Keratinocyte (primary cell): ENCODE measurements at places on chromosomes 1 and 21. TPM values are rescaled to one million over a fixed set of nuclear protein-coding genes. Genes with fewer than 3 reads are reported as not detected.

The TDRD5 gene
- polyA plus RNA-seq: 0.04 TPM in 1 of 3 replicates, not detected in the others

GRCh38 chr1:225772848-225773247 lies 4.8 kb upstream of the SRP9 start:
- peaks cover 21% of the 10 kb centered on the region for H3K4me1 ChIP-seq
- no peak overlapping the region for H3K4me3 ChIP-seq
- DNase-seq: no peak
- no peak overlapping the region for H3K27ac ChIP-seq
- H3K27me3 ChIP-seq: no peaks in the 10 kb centered on the region
- no peaks in the 10 kb centered on the region for H3K36me3 ChIP-seq

The MANEAL gene
- 0.32 to 0.72 TPM (median 0.37 TPM) in 3 replicates for polyA plus RNA-seq

- peaks cover 27% of the 10 kb centered on the region for H3K4me1 ChIP-seq
- DNase-seq: no peak
- H3K27ac ChIP-seq: no peak overlapping the region
- H3K27me3 ChIP-seq: no peaks in the 10 kb centered on the region
Observed at GRCh38 chr1:27507960-27508665, 18.1 kb upstream of the WASF2 start.

- no peaks in the 10 kb centered on the region for H3K36me3 ChIP-seq
- H3K4me1 ChIP-seq: no peaks in the 10 kb centered on the region
- no peak for DNase-seq
- H3K27me3 ChIP-seq: no peaks in the 10 kb centered on the region
- no peak overlapping the region for H3K4me3 ChIP-seq
- H3K27ac ChIP-seq: no peak overlapping the region
Observed at GRCh38 chr1:219507437-219507836, 105.5 kb downstream of the ZC3H11B start.

The CADM3 gene
- 0.03 TPM in 1 of 3 replicates, not detected in the others for polyA plus RNA-seq

DNA sequence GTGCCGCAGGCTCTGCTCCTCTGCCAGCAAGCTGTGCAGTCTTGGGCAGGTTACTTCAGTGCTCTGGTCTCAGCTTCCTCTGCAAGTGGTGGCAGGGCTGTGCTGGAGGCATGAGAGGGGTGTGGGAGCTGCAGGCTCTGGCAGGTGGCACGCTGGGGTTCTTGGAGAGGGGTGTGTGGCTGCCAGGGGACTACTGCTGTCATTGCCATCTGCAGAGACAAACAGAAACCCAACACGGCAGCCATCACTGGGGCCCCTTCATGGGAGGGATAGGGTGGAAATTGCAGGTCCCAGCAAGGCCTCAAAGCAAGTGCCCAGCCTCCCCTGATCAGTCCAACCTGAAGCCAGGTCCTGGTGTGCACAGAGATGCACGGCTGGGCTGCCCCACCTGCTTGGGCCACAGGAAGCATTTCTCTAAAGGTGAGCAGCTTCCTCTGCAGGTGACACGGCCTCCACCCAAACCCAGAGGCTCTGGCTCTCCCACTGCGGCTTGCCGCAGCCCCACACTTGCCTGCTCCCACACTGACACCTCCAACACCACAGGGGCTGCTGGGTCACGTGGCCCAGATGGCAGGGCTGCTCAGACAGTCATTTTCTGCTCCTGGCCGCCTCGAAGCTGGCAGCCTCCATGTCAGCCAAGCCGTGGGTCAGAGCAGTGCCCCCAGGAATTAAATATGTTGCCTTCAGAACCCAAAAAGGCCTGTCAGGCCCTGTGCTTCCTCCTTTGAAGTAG lies 4.1 kb upstream of the COL6A2 start:
- H3K27ac ChIP-seq: no peak overlapping the region
- no peak overlapping the region for H3K4me3 ChIP-seq
- peaks cover 27% of the 10 kb centered on the region for H3K27me3 ChIP-seq
- no peak for DNase-seq
- H3K36me3 ChIP-seq: no peaks in the 10 kb centered on the region

DNA sequence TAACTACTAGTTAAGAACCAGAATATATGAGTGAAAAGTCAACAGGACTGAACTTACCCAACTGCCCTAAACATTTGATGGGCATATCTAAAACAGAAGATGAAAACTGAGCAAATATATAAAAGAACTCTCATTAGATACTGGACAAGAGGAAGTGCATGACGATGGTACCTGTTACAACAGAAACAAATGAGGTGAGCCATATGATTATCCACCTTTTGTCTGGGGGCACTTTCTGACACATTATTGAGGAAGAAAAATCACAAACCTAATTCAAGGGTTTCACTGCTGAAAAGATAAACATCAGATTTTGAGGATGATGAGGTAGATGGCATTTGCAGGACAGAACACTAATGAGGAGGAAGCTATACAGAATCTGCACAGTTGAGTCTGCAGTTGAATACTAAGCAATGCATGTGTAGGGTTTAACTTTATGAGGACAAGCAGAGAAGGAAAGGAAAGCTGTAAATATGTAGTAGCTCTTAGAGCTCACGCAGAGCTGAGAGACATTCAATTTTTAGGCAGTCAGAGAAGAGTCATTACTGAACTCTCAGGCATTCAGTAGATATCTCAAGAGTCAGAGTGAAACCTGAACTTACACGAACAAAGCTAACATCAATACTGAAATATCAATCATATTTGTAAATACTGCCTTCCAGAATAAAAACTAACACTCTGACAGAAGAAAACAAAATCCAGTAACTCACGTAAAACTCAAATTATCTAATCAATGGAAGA lies 262.1 kb downstream of the AKT3 start:
- H3K4me1 ChIP-seq: no peaks in the 10 kb centered on the region
- H3K27ac ChIP-seq: no peak overlapping the region
- no peaks in the 10 kb centered on the region for H3K27me3 ChIP-seq
- H3K36me3 ChIP-seq: no peaks in the 10 kb centered on the region

DNA sequence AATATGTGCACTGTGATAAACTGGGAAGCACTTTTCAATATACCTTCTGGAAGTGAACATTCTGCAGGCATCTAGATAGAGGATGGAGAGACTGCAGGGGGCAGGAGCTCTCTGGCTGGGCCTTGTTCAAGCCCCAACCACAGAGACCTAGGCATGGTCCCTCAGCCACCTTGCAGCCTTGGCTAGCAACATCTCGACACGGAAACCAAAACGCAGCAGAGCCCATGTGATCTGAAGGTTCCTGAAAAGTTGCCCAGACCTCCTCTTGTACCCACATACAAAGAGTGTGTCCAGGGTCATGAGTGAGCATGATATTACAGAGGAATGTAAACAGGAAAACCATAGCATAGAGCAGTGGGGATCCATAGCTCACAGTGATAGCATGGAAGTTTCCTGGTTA lies 33.1 kb upstream of the SAMD11 start:
- no peak for DNase-seq
- no peaks in the 10 kb centered on the region for H3K4me1 ChIP-seq
- H3K27ac ChIP-seq: no peak overlapping the region
- no peaks in the 10 kb centered on the region for H3K36me3 ChIP-seq

GRCh38 chr1:150365941-150366340 lies 2.0 kb downstream of the RPRD2 start:
- H3K27ac ChIP-seq: peak overlapping the region; percentile 98
- DNase-seq: no peak
- H3K4me1 ChIP-seq: peaks cover 10% of the 10 kb centered on the region
- peak overlapping the region; percentile 76 for H3K4me3 ChIP-seq

The NOS1AP gene
- 0.01 to 0.02 TPM in 2 of 3 replicates, not detected in the other for polyA plus RNA-seq

GRCh38 chr1:108028841-108029388 lies 63.9 kb upstream of the VAV3 start:
- no peak overlapping the region for H3K27ac ChIP-seq
- peaks cover 4% of the 10 kb centered on the region for H3K27me3 ChIP-seq
- no peaks in the 10 kb centered on the region for H3K36me3 ChIP-seq

DNA sequence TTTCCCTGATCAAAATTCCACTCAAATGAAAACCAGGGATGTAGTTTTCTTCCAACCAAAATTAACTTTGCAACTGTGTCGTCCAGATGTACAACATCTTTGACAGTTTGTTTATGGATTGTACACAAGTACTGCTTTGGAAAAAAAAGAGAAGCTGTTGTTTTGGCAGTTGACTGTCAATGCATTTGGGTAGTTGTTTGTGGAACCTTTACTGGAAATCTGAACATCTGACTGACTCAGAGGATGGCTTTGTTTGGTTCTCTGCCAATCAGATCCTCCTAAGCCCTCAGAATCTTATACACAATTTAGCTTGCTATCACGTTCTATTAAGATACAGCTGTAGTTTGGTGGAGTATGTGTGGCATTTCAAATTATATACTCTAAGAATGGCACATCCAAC lies 195.0 kb downstream of the KCNK2 start:
- H3K4me1 ChIP-seq: peaks cover 17% of the 10 kb centered on the region
- no peaks in the 10 kb centered on the region for H3K27me3 ChIP-seq
- no peaks in the 10 kb centered on the region for H3K36me3 ChIP-seq
- no peak for DNase-seq
- no peak overlapping the region for H3K27ac ChIP-seq
- H3K4me3 ChIP-seq: no peak overlapping the region

DNA sequence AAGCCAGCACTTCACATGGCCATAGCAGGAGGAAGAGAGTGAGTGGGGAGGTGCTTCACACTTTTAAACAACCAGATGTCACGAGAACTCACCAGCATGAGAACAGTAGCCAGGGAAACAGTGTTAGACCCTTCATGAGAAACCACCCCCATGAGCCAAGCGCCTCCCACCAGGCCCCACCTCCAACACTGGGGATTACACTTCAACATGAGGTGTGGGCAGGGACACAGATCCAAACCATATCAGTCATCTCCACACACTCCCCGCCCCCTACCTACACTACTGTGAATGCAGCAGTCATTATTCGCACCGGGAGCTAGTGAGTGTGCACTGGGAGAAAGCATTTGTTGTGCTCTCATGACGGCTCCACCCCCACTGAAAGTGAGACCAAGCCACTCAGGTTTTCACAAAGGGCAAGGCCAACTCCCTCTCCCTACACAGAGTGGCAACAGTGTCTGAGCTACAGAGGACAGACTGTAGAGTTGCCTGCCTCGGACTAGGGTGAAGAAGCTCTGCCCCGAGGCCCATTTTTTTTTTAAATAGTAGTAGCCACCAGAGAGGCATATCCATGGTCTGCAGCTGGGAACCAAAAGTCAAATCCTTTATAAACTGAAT lies 125.6 kb downstream of the BARHL2 start:
- H3K36me3 ChIP-seq: no peaks in the 10 kb centered on the region
- no peaks in the 10 kb centered on the region for H3K4me1 ChIP-seq
- no peak overlapping the region for H3K27ac ChIP-seq
- no peak overlapping the region for H3K4me3 ChIP-seq
- DNase-seq: no peak

The RXFP4 gene
- not detected in 3 replicates for polyA plus RNA-seq

DNA sequence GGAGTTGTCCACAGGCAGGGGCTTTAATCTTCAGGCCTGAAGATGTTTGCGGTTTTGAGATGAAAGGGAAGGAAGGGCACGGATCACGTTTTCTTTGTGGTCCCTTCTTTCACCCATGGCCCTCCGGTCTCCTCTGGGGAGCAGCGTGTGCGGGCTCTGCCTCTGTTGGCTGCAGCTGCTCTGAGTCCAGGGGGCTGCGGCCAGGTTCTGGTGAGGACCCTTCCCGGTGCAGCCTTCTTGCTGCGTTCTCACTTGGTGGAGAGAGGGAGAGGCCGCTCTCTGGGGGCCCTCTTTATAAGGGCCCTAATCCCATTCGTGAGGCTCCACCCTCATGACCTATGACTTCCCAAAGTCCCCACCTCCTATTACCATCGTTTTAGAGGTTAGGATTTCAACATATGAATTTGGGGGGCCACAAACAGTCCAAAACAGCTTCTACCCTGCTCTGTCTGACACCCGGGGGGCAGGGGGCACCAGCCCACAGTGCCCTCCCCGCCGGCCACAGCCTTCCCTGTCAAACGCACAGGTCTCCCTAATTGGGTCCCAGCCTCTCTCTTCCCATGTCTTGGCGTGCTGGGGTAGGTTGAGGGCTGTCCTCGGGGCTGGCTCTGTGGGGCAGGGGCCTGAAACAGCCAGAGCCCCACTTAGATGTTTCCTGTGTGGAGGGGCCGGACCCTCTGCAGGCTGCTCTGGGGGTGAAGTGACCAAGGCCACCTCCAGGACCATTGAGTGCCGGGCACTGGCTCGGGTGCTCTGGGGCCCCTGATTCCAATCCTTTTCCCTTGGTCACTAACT lies 100.1 kb upstream of the C1orf174 start:
- no peak overlapping the region for H3K27ac ChIP-seq
- H3K27me3 ChIP-seq: no peaks in the 10 kb centered on the region
- no peak overlapping the region for H3K4me3 ChIP-seq
- no peak for DNase-seq
- no peaks in the 10 kb centered on the region for H3K4me1 ChIP-seq

DNA sequence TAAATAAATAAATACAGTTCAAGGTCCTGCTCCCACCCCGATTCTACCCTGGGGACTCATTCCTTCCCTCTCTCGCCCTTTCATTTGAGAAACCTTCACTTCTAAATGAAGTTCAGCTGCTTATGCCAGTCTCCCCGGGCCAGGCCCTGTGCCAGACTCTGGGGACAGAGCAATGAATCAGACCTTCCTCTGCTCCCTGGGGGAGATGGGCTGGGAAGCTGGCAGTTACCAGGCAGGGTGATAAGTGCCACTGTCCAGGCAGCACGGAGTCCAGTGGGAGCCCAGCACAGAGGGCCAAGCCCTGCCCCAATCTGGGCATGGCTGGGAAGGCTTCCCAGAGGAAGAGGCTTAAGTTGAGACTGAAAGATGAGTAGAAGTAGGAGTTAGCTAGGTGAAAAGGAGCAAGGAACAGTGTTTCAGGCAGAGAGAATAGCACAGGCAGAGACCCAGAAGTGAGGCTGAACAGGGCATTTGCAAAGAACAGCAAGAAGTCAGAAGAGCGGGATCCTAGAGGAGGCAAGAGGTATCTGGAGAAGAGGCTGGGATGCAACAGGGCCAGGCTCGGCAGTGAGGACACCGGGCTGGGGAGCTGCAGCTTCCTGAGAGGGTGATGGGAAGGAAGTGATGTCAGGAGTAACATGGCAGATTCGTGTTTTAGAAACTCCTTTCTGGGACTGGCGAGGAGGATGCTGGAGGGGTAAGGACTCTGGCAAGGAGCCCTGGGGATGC lies 13.5 kb downstream of the KCNQ4 start:
- H3K4me3 ChIP-seq: no peak overlapping the region
- peaks cover 34% of the 10 kb centered on the region for H3K27me3 ChIP-seq
- no peak for DNase-seq
- H3K36me3 ChIP-seq: no peaks in the 10 kb centered on the region
- no peak overlapping the region for H3K27ac ChIP-seq
- peaks cover 6% of the 10 kb centered on the region for H3K4me1 ChIP-seq

DNA sequence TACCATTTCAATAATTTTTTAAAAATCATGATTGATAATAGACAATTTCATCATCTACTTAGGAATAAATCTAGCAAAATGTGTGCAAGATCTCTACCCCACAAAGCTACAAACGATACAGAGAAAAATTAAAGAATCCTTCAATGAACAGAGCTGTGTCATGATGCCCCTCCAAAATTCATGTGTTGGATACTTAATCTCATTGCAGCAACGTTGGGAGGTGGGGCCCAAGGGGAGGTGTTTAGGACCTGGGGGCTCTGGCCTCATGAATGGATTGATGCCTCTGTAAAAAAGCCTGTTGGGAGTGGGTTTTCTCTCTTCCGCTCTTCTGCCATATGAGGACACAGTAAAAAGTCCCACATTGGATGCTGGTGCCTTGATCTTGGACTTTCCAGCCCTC lies 54.9 kb downstream of the PRSS38 start:
- H3K27ac ChIP-seq: no peak overlapping the region
- no peak for DNase-seq
- no peak overlapping the region for H3K4me3 ChIP-seq
- no peaks in the 10 kb centered on the region for H3K4me1 ChIP-seq

The ETV3L gene
- polyA plus RNA-seq: not detected in 3 replicates

GRCh38 chr1:57943365-57943764 lies 519.5 kb upstream of the DAB1 start:
- no peaks in the 10 kb centered on the region for H3K4me1 ChIP-seq
- no peak overlapping the region for H3K27ac ChIP-seq
- no peak overlapping the region for H3K4me3 ChIP-seq
- H3K27me3 ChIP-seq: no peaks in the 10 kb centered on the region
